Esophagus squamous epithelium (tissue), 5 donors: ENCODE measurements at places on chromosomes 5 and 9.

DNA sequence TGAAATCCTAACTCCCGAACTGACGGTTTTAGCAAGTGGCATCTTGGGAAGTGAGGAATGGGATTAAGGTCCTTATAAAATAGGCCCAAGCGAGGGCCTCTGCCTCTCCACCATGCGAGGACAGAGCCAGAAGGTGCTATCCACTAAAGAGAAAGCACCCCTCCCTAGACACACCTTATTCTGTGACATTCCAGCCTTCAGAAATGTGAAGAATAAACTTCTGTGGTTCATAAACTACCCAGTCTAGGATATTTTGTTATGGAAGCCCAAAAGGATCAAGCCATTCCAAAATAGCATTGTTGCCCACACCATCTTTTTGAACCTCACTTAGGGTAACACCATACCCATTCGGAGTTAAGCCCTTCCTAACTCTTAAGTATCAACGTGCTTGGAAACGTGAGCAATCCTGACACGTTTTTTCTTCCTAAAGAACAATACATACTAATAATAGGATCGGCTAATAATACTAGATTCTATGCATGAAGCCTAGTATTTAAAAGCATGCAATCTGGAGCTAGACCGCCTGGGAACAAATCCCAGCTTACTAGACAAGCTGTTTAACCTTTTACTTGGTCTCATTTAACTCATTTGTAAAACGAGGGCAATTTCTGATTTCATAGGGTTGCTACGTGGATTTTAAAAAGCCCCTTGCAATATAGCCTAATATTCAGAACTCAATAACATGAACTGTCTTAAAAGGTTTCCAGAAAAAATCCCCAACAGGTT lies 1.1 kb upstream of the SMC2 start:
- no peak for DNase-seq

GRCh38 chr5:80780024-80780423 lies 125.2 kb upstream of the DHFR start:
- DNase-seq = no peak

GRCh38 chr9:89372979-89373378 lies 54.7 kb downstream of the SECISBP2 start:
- no peak for DNase-seq

- DNase-seq = no peak
Measured at GRCh38 chr5:58056546-58056945, 403.3 kb downstream of the PLK2 start.

DNA sequence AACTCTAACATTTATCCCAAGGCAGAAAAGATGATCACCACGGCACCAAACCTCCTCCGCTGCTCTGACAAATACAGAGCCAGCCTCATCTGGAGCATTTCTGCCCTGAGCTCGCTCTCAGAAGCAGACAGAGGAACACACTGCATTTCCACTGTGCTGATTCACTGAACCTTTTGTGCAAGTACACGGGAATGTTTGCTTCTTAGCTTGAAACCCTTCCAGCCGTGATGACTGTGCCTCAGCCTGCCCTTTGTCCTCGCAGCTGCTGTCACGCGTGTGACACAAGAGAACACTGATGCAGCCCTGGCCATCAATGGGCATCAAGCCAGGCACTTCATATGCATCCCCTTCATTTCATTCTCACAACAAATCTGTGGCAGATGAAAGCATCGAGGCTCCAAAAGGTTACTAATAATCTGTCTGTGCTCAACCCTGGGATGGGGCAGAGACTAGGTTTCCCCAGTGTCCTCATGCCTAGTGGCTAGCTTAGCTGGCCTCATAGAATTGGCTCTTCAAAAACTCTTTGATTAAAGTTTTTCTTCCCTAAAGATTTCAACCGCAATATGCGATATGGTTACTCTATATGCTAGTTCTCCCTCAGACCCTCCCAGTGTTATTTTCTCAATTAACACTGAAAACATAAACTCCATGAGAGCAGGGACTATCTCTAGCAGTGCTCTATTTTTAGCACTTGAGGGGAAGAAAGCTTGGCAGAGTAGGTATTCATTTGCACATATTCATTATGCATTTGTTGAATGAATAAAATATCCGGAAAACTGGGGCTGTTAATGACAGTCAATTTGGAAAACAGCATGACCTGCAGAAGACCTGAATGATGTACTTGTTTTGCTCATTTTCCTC lies 7.3 kb downstream of the CDC14B start:
- no peak for DNase-seq

GRCh38 chr5:16742938-16743337 lies 126.1 kb upstream of the RETREG1 start:
- DNase-seq = no peak

DNA sequence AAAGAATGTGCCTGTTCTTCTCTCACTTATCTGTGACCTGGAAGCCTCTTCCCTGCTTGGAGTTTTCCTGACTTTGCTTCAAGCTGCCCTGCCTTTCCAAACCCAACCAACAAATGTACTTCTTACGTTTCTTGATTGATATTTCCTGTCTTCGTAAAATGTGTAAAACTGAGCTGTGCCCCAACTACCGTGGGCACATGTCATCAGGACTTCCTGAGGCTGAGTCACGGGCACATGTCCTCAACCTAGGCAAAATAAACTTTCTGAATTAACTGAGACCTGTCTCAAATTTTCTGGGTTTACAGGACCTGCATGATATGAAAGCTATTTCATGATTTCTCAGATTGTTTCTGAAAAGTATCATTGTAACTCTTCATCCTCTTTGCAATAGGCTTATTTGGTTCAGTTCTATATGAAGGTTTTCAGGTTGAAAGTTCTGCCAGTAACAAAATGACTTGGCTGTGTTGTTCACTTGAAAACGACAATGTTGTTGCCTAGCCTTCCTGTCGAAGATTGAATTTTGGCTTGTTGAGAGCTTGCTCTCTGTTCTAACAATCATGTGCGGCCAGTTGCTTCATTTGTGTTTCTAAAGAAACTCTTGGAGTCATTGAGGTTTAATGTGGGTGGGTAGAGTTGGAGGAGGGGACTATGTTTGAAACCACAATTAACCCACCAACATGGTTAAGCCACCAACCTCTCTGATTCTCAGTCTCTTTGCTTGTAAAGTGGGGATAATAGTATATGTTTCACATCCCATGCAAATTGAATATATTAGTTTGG lies 145.6 kb downstream of the FBXL7 start:
- DNase-seq = no peak

DNA sequence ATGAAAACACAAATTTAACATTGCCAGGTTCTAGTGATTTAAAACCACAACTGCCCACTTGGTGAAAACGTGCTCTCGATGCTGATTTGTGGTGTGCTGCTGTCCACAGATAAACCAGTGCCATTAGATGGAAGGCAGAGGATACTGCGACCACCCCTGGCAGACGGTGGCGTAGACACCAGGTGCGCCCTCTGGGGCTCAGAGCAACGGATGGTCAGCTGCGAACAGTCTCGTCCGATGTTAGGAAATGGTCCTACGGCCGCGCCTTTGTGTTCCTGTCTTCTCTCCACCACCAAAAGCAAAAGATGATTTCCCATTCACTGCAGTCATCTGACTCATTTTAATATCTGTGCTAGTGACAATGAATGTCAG lies 43.2 kb downstream of the UBE2QL1 start:
- DNase-seq = no peak

GRCh38 chr9:85501882-85502281 lies 239.9 kb downstream of the AGTPBP1 start:
- no peak for DNase-seq

DNA sequence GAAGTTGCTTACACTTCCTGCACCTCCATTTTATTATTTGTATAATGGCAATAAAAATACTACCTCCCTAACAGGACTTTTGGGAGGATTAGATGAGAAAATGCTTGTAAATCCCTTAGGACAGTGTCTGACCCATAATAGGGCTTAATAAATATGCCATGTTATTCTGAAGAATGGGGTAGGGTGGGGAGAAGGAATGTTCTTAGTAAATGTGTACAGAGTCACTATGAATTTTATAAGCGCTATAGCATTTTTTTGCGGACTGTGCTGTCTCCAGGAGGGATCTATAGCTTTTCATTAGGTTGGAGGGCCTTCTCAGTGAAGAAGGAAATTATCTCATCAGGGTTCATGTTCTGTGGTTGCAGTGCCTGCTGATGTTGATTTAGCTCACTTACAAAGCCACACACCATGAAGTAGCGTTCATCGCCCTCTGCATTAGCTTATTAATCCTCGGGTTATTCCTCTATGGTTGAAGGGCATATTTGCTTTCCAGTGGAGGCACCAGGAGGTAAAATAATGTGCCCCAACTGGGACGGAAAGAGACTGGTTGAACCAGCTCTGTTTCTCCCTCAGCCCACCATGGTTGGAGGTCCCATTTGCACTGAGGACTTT lies 497.1 kb downstream of the ARHGEF28 start:
- no peak for DNase-seq

DNA sequence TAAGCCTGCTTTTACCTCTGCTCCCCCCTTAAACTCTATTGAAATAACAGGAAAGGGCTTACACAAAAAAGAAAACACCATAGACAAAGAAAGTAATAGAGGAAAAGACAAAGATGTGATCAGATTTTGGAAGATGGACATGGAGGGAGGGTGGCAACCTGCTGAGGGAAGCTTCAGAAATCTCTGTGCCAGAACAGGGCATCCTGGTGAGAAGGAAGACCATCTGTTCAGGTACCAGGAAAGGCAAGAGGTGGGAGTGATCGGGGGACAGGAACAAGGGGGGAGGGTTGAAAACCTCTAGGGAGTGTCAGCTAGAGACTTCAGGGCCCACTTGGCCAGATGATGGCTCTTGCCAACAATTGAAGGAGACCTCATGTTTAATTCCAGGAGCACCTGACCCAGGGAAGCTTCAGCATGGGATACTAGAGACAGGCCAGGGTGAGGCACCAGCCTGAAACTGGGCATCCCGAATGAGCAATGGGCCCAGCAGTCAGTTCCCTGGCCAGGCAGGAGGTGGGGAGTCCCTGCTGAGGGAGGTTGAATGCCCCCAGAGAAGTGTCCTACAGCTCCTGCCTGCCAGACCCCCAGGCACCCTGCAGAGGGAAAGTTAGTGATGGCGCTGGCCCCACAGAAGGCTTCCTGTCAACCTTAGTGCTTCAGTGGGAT lies 8.2 kb downstream of the SQSTM1 start:
- no peak for DNase-seq

DNA sequence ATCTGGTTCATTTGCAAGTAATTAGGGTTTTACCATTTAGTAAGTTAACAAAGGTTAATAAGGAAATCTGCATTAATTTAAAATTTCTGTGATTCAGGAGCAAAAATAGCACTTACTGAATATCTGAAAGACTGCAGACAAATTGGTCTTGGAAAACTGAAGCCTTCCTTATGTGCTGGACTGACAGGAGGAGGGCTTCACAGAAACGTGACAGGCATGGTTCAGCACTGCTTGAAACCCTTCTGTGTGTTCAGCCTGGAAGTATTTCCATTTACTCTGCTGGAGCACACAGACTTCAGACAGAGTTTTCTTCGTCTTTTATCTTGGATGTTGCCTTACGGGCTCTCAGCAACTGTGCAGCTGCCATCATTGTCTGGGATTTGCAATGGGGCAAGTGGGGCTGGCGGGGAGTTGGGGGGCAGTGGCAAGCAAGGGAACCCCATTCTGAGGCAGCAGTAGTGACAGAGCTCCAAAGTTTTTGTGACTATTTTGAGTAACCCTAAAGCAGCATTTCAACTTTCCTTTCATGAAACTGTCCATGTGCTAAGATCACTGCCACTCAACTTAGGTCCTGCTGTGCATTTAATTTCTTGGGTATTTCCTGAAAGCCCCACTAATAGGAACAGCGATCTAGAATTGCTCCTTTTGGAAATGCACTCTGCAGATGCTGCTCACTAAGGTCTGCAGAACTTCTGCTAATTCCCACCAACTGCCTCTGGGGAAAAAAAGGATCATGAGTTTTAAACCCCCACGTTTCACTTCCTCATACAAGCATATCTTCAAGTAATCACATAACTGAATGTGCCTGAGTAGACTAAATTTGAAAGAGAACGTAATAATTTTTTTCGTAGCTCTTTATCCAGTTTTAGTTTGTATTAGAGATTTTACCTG lies 56.6 kb downstream of the KCNN2 start:
- no peak for DNase-seq

GRCh38 chr5:96741106-96741505 lies 66.6 kb downstream of the ERAP1 start:
- DNase-seq = no peak

GRCh38 chr5:136053336-136054141 lies 24.8 kb downstream of the TGFBI start:
- DNase-seq = no peak

DNA sequence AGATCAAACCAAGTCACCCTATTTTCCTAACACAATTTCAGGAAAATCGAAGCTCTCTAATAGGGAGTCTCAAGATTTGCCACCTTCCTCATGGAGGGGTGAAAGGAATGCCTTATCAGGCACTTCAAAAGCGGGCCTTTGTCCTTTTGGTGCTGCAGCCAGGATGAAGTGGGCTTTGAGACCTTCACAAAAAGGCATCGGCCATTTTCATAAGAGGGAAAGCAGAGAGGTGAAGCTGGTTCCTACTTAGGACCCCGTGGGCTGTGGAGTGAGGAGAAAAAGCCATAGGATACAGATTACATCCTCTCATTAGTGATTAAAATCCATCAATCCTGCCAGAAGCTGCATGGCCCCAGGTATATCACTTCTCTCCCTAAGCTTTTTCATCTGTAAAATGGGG lies 859 bp downstream of the CDKN2AIPNL start:
- no peak for DNase-seq

DNA sequence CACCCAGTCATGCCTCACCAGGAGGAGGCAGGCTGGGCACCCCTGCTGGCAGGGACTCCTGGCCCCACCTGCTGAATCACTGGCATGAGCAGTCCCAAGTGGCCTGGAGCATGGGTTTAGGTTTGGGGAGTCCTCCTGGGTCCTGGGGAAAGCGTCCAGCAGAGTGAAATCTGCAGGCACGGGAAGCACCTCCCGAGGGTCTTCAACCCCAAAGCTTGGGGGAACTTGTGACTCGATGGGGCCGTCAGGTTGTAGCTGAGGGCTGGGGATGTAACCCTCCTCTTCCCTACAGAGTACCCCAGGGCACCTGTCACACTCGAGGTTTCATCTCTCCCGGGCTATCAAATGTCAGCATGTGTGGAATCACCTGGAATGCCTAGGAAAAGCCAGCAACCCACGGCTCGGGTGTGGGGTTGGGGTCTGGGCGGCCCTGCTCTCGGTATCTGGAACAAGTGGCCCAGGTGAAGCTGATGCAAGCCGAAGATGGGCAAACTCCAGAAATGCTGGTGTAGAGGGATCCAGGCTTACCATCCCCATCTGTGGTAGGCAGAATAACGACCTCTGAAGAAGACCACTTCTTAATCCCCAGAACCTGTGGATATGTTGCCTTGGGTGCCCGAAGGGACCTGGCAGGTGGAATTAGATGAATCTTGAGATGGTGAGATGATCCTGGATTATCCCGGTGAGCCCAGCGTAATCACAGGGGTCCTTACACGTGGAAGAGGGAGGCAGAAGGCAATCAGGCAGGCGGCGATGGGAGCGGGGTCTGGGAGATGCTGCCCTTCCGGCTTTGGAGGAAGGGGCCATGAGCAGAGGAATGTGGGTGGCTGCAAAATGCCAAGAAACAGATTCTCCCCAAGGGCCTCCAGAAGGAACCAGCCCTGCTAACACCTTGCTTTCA lies 6.1 kb upstream of the RASGEF1C start:
- no peak for DNase-seq

- no peak for DNase-seq
Measured at GRCh38 chr5:135364421-135365262, 34.4 kb downstream of the MACROH2A1 start.

- no peak for DNase-seq
Measured at GRCh38 chr9:116124472-116125040, 29.0 kb upstream of the PAPPA start.
